ENCODE measurements at places on chromosomes 3 and 15. TPM values are rescaled to one million over a fixed set of nuclear protein-coding genes. Genes with fewer than 3 reads are reported as not detected.

- DNase-seq: no peak
Observed at GRCh38 chr3:183275418-183275817, 22.4 kb downstream of the B3GNT5 start.

The GOLGA8J gene
- total RNA-seq: not detected

DNA sequence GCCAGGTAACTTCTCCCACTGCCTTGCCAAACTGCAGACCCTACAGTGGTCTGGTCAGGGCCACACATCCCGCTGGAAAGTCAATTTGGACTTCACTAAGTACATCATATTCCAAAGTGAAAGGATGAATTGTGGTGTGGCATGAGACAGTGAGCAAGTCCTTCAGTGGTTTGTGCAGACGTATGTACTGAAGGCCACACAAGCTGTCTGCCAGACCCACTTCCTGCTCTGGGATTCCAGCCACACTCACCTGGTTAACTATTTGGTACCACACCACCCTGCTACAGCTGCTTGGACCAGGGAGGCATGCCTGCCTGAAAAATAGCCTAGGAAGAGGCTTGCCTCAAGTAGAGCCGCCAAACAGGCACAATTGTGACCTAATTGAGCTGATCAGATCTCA lies 94.1 kb upstream of the STRIT1 start:
- no peak for DNase-seq

The SSUH2 gene
- total RNA-seq: not detected

GRCh38 chr3:194575484-194576210 lies 57.6 kb downstream of the TMEM44 start:
- DNase-seq: no peak

The CLSTN2 gene
- 2.3 TPM for total RNA-seq

The GOLGA6L22 gene
- not detected for total RNA-seq

GRCh38 chr3:195097331-195098255 lies 173.4 kb downstream of the XXYLT1 start:
- no peak for DNase-seq

DNA sequence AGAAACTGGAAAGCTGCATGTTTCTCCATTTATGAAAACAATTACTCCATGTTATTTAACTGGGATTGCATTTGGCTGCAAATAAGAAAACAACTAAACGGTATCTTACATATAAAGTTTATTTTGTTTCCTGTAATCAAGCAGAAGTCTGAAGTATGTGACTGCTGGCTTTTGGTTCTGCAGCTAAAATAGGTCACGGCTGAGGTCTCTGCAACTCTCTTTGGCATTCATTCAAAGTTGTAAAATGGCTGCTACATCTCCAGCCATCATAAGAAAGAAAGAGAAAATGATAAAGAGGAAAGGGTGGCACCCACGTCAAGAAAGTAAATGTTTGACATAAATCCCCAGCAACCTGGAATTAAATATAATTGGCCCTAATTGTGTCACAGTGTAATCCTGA lies 406.1 kb downstream of the TBC1D5 start:
- DNase-seq: no peak

DNA sequence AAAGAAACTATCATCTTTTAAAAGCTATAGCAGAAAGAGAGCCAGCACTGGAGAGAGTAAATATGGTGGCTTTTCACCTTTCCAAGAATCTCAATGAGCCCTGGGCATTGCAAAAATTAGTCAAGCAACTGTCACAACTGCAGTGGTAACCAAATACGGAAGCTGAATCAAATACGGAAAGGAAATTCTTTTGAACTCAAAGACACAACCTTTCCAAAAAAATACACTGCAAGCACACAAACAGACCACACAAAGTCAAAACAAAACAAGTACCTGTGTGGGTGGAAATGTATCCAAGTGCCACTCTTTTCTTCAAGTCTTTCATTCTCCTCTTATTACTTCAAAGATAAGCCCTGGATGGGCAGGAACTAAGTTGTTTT lies 17.6 kb downstream of the VGLL4 start:
- DNase-seq: no peak

GRCh38 chr15:84908564-84908963 lies 24.1 kb downstream of the SLC28A1 start:
- no peak for DNase-seq

DNA sequence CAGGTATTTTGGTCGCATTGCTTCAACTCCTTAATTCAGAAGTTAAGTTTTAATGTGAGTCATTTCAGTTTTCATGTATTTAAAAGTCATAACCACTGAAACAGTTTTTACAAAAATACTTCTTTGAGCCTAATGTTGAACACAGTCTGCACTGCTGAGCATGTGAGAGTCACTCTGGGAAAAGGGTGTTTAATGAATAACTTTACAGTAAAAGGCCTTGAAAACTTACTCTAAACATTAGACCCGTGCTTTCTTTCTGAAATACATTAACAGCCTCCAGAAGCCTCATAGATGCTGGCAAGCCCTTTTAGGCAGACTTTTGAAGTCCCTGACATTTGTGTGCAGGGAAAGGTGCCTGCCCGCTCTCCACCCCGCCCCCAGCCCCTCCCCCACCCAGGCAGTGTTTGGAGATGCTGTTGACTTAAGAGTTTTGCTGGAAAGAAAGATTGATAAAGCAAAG lies 68.9 kb upstream of the NR2F2 start:
- no peak for DNase-seq

DNA sequence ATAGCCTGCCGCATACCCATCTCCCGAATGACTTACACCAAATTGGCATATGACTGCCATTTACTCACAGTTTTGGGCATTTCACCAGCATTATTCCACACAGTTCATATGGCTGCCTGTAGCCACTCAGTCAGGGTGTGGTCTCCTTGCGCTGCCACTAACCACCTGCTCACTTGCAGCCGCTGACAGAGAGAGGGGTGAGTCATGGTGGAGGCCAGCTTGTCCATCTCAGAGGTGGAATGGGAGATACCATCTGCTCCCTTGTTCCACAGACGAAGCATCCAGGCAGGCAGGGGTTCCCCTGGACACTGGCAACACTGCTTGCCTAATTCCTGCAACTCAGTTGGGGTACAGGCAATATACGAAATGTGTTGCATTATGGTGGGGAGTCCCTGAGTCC lies 15.6 kb downstream of the CCRL2 start:
- no peak for DNase-seq

GRCh38 chr3:26963361-26963743 lies 340.8 kb downstream of the LRRC3B start:
- no peak for DNase-seq

DNA sequence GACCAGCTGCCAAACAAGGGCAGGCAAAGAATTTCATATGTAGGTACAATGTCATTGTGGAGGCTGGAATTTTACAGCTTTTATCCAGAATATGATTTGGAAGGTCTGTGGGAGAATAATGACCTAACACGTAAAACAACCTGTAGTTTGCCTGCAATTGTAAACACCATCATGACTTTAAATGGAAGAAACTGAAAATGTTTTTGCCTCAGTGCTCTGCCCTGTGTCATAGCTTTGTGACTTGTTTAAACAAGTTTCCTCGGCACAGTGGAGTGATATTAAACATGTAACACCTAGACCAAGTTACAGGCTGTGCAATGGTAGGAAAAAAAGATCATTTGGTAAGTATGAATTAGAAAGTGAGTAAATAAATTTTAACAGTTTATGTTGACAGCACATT lies 171.6 kb upstream of the MBNL1 start:
- no peak for DNase-seq

DNA sequence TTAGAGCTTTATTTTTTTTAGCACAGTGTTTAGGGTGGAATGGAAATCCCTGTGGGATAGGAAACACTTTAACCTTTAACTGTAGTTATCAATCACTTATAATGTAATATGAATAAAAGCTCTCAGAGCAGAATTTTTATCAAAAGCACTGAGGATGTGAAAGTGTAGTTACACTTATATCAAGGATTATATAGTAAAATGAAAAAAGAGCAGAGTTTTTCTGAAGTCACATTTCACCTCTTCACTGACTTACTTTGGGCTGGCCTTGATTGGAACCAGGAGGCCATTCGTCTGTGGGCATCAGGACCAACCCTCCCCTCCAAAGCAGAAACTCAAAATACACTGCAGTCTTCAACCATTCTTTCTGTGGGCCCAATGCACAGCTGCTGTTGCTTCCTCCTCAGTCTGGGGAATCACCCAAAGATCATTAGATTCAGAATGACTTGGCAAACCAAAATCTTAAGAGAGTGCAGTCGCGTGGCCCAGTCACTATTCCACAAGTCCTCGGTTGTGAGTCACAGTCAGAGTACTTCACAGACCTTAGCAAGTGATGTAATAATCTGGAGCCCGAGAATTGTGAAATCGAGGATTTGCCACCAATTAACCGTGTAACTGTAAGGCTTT lies 132.6 kb upstream of the COL8A1 start:
- DNase-seq: no peak
